ENCODE measurements at places on chromosomes 2 and 18.

GRCh38 chr2:85111819-85112281 is 21.3 kb upstream of the TCF7L1 start:
- no peaks in the 10 kb centered on the region for H3K36me3 ChIP-seq
- DNase-seq, result no peak
- no peak overlapping the region for H3K4me3 ChIP-seq
- no peak overlapping the region for H3K27ac ChIP-seq
- H3K27me3 ChIP-seq, result no peaks in the 10 kb centered on the region
- H3K4me1 ChIP-seq, result no peaks in the 10 kb centered on the region

DNA sequence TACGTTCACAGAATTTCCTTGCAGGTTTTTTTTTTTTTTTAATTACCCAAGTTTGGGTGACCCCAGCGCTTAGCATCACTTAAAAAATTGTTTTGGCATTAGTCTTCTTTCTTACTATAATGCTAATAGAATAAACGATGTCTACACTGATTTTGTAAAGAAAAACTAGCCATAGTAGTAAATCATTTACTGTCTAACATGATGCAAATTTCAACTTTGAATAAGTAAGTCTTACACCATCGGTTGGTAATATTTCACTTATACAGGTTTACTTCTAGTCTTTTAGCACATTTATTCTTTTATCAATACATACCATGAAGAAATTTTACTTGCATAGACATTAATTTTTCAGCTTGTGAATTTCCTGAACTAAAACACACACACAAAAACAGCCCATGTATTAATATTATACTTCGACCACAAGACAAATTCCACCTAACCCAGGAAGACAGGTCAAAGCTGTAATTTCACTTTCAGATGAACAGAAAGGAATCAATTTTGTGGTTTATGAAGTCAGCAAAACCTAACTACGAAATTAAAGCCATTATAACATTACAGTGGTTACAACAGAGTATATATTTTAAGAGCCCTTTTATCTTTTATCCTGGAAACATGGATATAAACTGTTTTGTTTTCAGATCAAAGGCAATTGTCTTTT is 1.9 kb downstream of the YES1 start:
- DNase-seq, result no peak
- H3K27me3 ChIP-seq, result no peaks in the 10 kb centered on the region
- no peak overlapping the region for H3K4me3 ChIP-seq
- H3K4me1 ChIP-seq, result peaks cover 30% of the 10 kb centered on the region
- H3K36me3 ChIP-seq, result no peaks in the 10 kb centered on the region
- H3K27ac ChIP-seq, result no peak overlapping the region

DNA sequence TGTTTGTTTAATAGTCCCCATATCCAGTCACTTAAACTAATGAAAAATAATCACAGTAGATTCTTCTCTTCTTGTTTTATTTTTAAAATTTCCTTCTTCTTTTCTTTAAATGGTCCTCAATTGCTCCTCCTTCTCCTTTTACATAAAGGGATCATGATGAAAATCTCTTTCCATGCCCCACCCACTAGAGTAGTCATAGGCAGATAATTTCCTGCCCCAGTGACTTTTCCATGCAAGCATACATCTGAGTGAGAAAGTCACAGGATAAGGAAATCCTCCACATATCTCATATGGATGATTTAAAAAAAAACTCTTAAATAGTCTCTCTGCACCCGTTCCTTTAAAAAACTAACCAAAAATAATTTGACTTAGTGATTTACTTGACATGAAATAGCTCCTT is 552.3 kb upstream of the SETBP1 start:
- H3K27ac ChIP-seq, result no peak overlapping the region
- no peak overlapping the region for H3K4me3 ChIP-seq
- no peak for DNase-seq
- no peaks in the 10 kb centered on the region for H3K4me1 ChIP-seq
- H3K36me3 ChIP-seq, result no peaks in the 10 kb centered on the region
- H3K27me3 ChIP-seq, result no peaks in the 10 kb centered on the region

DNA sequence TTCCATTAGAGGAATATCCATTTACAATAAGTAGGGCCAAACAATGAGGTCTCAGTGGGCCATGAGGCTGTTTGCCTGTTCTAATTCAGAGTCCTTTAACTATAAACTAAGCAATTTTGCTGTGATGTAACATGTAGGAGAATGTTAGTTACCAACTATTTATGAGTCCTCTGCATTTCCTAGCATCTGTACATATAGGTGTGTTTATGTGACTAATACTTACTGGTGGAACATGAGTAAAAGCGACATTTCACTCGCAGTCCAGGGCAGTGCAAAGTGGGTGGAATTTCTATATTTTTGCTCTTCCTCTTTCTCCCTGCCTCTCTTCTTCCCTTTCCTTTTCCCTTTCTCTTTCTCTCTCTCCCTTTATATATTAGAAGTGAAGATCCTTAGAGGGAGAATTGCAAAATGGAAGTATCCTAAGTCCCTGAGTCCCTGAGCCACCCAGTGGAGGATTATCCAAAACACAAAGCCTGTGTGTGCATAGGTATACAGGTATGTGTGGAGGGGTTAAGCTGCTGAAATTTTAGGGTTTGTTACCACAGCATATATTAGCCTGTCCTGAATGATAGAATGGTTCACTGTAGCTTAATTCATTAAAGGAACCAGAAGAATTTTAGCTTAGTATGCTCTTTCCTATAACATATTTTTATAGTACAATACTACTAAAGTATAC is 487.0 kb upstream of the FANCL start:
- H3K27me3 ChIP-seq, result no peaks in the 10 kb centered on the region
- DNase-seq, result no peak
- H3K4me1 ChIP-seq, result no peaks in the 10 kb centered on the region
- no peak overlapping the region for H3K4me3 ChIP-seq
- no peaks in the 10 kb centered on the region for H3K36me3 ChIP-seq

DNA sequence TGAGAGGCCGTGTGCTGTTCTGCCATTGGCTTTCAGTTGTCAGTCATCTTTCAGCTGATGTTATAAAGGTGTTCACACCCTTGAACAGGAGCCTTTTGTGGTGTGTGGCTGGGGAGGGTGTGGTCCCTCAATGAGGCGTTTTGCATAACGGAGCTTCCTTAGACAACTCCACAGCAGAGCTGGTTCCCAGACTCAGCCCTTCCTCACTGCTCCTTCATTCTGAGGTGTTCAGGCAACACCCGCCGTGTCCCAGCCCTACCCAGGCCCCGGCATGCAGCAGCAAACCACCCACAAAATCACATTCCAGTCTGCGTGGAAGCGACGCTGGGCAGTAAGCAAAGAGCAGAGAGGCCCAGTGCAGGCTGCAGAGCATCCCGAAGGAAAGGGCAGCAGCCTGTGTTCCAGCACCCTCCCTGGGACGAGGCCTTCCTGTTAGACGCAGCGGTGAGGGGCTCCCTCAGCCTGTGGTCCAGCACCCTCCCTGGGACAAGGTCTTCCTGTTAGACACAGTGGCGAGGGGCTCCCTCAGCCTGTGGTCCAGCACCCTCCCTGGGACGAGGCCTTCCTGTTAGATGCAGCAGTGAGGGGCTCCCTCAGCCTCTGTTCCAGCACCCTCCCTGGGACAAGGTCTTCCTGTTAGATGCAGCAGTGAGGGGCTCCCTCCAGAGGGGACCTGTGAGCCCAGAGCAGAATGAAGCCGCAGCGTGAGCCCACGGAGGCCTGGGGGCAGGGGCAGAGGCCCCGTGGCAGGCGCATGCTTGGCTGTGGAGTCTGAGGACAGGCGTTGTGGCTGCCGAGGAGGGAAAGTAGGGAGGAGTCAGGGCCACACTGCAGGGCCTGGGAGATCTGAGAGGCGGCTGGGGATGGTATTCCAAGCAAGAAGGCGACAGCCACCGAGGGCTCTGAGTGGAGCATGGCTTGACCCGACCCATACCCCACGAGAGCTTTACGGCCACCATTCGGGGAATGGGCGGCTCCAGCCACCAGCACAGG is 201.8 kb upstream of the HDAC4 start:
- H3K4me1 ChIP-seq, result peaks cover 34% of the 10 kb centered on the region
- H3K4me3 ChIP-seq, result no peak overlapping the region
- DNase-seq, result no peak
- H3K27me3 ChIP-seq, result peaks cover 4% of the 10 kb centered on the region

GRCh38 chr2:199922856-199923255 is 11.8 kb downstream of the C2orf69 start:
- no peak for DNase-seq
- no peak overlapping the region for H3K27ac ChIP-seq
- no peaks in the 10 kb centered on the region for H3K4me1 ChIP-seq
- H3K27me3 ChIP-seq, result no peaks in the 10 kb centered on the region

DNA sequence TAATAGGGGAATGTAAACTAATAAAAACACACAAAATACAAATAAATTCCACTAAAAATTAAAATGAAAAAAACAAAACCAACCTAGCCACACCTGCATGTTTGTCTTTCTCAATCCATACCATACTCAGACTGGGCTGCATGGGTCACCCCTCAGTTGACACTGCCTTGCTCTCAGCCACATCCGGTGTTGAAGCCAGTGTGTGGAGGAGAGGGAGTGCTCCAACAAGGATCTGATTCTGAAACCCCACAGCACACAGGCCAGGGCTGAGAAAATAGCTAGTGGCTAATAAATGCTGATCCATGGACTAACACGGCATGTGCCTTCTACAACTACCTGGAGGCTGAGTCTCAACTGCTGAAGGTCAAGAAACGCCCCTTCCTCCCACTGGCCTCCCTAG is 13.7 kb downstream of the RND3 start:
- no peak overlapping the region for H3K4me3 ChIP-seq
- no peaks in the 10 kb centered on the region for H3K36me3 ChIP-seq
- no peak overlapping the region for H3K27ac ChIP-seq

GRCh38 chr2:191950132-191950874 is 103.4 kb upstream of the CAVIN2 start:
- H3K27me3 ChIP-seq, result no peaks in the 10 kb centered on the region
- no peaks in the 10 kb centered on the region for H3K4me1 ChIP-seq
- H3K36me3 ChIP-seq, result no peaks in the 10 kb centered on the region

DNA sequence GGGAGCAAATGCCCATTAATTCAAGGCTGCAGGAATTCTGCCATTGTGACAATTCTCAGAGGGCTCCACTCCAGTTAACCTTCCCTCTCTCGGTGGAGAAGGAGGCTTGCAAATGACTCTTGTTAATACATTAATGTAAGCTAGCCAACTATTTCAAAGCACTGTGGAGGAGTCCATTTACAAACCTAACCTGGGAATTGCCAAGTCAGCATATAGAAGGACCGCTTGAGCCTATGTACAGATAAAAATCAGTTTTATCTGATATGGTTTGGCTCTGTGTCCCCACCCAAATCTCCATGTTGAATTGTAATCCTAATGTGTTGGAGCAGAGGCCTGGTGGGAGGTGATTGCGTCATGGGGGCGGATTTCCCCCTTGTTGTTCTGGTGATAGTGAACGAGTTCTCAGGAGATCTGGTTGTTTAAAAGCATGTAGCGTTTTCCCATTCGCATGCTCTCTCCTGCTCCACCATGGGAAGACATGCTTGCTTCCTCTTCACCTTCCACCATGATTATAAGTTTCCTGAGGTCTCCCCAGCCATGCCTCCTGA is 366.7 kb downstream of the LRATD1 start:
- no peak overlapping the region for H3K27ac ChIP-seq
- no peaks in the 10 kb centered on the region for H3K36me3 ChIP-seq
- no peaks in the 10 kb centered on the region for H3K4me1 ChIP-seq
- H3K27me3 ChIP-seq, result no peaks in the 10 kb centered on the region
- DNase-seq, result no peak
- no peak overlapping the region for H3K4me3 ChIP-seq

- H3K4me1 ChIP-seq, result no peaks in the 10 kb centered on the region
- H3K27me3 ChIP-seq, result no peaks in the 10 kb centered on the region
- no peak for DNase-seq
- H3K27ac ChIP-seq, result no peak overlapping the region
Measured at GRCh38 chr18:8279346-8279745, 329.9 kb upstream of the RAB12 start.

DNA sequence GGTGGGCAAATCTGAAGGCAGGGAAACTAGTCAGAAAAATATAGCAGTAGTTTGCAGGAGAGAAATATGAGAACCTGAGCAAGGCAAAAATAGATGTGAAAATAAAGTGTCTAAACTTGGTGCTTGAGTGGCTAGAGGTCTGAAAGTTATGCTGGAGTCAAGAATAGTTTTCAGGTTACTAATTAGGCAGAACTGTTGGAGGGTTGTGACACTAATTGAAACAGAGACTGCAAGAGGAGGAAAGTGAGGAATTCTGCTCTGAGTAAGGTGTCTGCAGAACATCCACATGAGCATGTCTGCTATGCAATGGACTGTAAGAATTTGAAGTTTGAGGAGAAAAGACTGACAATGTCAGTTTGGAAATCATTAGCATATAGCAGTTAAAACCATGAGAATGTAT is 444.0 kb upstream of the LRRTM1 start:
- no peaks in the 10 kb centered on the region for H3K4me1 ChIP-seq
- H3K27me3 ChIP-seq, result no peaks in the 10 kb centered on the region

DNA sequence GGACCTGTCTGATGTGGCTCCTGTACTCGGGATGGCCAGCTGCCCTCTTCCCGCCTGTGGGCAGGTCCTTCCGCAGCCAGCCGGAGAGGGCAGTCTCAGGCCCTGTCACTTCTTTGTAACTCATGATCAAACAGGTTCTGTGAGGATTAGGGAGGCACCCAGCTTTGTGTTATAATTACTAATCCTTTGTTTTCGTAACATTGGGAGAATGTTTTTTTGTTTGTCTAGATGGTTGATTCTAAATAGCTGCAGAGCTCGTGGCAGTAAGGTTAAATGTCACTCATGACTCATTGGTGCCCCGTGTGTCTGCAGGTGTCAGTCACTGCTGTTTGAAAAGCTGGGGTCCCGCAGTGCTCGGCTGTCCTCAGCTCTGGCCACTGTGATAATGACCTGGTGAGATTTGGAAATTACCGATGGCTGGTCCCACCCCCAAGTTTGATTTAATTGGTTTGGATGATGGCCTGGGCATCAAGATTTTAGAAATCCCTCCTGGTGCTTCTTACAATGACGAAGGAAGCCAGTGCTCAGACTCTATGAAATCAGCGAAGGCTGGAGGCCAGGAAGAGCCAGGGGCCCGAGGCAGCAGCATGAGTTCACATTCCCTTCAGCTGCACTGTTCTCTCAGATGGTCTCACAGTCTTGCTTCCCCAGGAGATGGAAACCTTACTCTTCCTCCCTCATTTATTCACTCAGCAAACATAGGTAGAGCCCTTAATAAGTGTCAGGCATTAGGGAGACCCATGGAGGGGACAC is 172.8 kb downstream of the VAPA start:
- H3K4me3 ChIP-seq, result no peak overlapping the region
- H3K36me3 ChIP-seq, result no peaks in the 10 kb centered on the region
- DNase-seq, result no peak
- no peaks in the 10 kb centered on the region for H3K4me1 ChIP-seq
- no peaks in the 10 kb centered on the region for H3K27me3 ChIP-seq
- H3K27ac ChIP-seq, result no peak overlapping the region

GRCh38 chr18:26074246-26074645 is 16.2 kb downstream of the SS18 start:
- no peak overlapping the region for H3K27ac ChIP-seq
- no peak overlapping the region for H3K4me3 ChIP-seq
- H3K4me1 ChIP-seq, result no peaks in the 10 kb centered on the region
- H3K36me3 ChIP-seq, result peaks cover 51% of the 10 kb centered on the region
- no peaks in the 10 kb centered on the region for H3K27me3 ChIP-seq
